ENCODE measurements at places on chromosomes 5 and 9.

DNA sequence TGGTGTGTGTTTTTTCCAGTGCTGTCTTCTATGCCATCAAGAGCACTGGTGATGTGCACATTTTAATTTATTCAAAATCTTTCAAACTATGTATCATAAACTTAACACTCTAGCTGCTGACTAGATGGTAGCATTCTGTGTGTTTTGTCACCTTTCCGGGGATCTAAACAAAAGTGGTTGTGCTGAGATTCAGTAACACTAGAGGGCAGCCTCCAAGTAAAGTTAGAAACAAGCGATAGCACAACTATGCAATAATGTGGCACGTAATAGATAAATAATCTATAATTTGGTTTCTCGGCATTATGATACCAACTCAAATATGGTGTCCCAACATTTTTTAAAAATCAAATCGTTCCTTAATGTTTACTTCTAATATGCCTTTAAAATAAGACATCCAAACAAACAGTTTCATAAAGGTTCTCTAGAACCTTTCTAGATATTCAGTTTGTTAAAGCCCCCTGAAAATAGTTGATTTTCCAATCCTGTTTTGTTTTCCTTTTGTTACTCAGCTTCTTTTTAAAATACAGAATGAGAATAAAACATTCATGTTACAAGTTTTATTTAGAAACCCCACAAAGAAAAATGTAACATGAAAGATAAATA lies 16.9 kb downstream of the SEMA6A start:
- DNase-seq: no peak

DNA sequence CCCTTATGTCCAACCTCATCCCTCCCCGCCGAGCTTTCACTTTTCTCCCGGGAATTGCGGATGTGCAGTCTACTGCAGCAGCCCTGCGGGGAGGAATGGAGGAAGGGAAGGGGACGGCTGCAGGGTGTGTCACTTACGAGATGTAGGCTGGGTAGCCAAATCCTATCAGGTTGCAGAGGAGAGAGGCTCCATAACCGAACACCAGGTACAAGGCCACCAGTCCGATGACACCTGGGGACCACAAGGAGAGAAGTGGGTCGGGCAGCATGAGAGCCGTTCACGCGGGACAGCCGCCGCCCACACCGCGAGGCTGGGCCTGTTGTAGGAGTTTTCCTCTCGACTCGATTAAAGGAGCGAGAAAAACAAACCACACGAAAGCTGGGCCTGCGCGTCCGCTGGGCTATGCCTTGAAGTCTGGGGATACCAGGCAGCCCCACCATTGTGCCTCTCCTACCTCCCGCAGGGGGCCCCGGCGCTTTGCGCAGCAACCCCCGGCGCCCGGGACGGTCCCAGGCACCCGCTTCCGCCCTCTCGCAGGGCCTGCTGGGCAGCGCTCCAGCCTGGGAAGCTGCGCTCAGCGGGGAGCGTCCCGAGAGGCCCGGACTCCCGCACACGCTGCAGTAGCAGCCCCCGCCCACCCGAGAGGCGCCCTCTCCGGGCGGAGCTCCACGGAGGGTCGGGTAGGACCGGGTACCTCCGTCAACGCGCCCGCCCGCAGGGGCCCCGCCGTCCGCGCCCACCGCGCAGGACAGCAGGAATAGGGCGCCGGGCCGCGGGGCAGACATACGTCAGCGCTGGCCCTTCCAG lies 798 bp downstream of the REEP5 start:
- peak; percentile 63 for DNase-seq

DNA sequence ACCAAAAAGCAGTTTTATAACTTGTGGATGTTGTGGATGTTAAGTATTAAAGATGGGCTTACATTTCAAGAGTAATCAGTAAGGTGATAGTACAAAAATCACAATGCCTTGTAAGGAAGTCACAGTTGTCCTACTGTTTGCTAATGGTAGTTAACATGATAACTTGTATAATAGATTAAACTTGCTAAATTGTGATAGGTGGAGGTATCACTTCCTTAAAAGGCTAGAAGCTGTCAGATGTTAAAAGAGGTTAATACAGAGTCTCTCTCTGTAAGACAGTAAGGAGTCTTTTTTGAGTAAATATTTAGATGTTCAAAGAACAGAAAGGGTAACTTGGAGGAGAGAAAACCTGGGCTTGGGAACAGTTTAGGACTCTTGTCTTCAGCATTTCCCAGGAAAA lies 14.2 kb upstream of the MACIR start:
- DNase-seq: no peak

DNA sequence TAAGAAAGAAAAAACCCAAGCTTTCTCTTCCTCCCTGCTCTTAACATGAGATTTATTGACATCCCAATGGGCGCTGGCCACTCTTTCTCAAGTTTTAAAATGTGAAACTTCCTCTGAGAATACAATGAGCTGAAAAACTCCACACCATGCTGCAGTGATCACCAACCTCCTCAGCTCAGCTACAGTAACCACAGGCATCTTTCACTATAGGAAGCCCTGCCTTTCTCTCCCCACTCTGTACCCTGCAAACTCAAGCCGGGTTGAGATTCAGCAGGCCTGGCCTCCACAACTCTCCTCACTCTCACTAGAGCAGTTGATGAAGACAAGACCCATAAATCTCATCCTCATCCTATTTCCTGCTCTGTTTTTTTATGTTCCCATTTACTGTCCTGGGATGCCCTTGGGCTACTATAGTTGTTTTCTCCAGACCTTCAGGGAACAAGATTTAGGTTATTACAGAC lies 48.3 kb downstream of the SH3TC2 start:
- DNase-seq: no peak

DNA sequence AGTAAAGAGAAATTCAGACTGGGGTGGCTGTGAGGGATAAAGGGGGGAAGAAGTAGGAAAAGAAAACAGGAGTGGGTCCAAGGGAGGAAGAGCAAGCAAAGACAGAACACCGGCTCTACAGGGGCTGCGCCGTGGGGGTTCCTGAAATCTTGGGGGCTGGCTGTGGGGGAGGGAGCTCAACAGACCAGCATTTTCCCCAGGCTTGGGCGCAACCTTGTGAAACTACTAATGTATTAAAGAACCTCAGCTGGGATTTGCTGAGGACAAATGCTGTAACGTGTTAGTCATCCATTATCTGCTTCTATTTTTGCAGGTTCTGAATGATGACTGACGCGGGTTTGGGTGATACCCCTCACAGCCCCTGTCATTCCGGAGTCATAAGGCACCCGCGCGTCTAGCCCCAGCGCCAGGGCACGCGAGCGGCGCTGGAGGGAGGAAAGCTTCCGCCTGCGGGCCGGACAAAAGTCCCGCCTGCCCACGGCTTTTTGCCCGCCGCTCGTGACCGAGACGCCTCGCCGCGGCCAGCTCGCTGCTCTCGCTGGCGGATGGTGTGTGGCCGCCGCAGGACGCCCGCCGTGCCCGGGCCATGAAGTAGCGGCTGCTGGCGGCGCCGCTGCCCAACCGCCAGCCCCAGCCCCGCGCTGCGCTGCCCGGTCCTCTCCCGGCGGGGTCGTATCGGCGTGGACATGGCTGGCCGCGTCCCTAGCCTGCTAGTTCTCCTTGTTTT lies 110.6 kb downstream of the PAM start:
- peak; percentile 47 for DNase-seq

DNA sequence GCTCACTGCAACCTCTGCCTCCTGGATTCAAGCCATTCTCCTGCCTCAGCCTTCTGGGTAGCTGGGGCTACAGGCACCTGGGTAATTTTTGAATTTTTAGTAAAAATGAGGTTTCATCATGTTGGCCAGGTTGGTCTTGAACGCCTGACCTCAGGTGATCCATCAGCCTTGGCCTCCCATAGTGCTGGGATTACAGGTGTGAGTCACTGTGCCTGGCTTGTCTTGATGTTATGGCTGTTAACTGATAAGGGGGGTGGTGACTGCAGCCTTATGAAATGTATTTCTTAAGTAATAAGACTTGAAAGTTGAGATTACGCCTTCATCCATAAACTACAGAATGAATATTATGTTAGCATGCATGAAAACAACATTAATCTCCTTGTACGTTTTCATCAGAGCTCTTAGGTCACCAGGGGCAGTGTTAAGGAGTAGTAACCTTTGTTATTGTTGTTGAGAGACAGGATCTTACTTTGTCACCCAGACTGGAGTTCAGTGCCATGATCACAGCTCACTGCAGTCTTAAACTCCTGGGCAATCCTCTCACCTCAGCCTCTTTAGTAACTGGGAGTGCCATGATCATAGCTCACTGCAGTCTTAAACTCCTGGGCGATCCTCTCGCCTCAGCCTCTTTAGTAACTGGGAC lies 148.3 kb downstream of the ATP10B start:
- DNase-seq: no peak

DNA sequence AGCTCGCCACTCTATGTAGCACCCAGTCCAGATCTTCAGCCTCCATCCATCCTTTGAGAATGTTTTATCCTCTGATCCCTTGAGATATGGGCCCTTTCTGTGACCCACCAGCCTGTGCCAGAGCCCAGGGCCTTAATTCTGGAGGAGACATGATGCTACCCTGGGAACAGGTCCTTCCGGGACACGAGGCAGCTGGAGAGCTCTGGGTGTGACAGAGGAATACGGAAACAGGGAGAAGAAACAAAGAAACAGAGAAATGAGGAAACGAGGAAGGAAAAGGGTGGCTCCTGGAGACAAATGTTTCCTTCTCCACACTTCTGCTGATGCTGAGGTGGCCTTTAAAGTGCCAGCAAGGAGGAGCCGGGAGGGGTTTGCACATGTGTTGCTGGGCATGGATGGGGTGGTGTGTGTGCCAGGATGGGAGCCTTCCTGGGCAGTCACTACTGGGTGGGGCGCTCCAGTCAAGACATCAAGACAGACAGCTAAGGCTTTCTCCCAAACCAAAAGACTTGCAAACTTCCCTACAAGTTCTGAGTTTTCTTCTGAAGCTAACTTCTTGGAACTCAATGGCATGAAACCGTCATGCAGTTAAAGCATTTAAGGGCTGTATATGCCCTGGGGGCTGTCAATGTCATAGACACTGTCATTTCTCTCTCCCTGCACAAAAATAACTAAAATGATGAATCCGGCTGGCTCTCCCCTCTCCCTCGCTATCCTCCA lies 22.8 kb upstream of the MARCHF6 start:
- DNase-seq: no peak

GRCh38 chr5:159386028-159386711 lies 55.9 kb upstream of the IL12B start:
- no peak for DNase-seq

GRCh38 chr5:170466988-170467707 lies 36.7 kb upstream of the KCNIP1 start:
- peak; percentile 68 for DNase-seq

Data from H54 (cell line).